NT2/D1 (cell line): ENCODE measurements at places on chromosomes 11 and 22.

GRCh38 chr11:21401496-21401895 lies 732.1 kb downstream of the NELL1 start:
- no peak for DNase-seq

DNA sequence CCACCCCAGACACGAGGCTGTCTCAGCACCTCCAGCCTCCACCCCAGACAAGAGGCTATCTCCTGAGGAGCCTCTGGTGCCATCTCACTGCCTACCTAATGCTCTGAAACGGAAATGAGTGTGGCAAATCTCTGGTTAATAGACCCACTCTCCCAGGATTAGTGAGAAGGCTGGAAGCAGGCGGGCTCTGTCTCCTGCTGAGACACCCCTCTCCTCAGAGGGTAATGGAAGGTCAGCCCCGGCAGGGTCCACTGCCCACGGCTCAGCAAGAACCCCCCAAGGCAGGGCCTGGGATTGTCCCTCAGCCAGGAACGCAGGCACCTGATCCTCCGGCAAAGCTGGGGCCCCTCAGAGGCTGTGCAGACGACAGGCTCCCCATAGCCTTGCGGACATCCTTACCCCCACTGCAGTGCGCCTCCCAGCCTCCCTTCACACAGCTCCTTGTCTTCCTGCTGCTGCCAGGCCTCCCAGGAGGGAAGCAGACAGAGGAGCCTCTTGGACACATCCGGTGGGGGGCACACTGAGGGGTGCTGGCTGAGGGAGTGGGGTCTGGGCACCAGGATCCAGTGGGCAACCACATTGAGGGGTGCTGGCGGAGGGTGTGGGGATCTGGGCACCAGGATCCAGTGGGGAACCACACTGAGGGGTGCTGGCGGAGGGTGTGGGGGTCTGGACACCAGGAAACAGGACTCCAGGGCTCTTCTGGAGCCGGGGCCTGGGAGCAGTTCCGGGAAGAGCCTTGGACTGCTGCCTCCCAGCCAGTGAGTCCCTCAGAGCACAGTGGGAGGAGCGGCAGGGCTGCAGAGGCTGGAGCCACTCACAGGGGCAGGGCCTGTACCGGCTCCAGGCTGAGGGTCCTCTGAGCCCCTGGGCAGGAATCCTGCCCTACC lies 13.1 kb downstream of the CHID1 start:
- DNase-seq, result no peak

GRCh38 chr11:86230179-86230804 lies 14.3 kb upstream of the EED start:
- no peak for DNase-seq

- DNase-seq, result no peak
These were observed 83.2 kb upstream of the CLDN5 start for GRCh38 chr22:19607192-19608002.

DNA sequence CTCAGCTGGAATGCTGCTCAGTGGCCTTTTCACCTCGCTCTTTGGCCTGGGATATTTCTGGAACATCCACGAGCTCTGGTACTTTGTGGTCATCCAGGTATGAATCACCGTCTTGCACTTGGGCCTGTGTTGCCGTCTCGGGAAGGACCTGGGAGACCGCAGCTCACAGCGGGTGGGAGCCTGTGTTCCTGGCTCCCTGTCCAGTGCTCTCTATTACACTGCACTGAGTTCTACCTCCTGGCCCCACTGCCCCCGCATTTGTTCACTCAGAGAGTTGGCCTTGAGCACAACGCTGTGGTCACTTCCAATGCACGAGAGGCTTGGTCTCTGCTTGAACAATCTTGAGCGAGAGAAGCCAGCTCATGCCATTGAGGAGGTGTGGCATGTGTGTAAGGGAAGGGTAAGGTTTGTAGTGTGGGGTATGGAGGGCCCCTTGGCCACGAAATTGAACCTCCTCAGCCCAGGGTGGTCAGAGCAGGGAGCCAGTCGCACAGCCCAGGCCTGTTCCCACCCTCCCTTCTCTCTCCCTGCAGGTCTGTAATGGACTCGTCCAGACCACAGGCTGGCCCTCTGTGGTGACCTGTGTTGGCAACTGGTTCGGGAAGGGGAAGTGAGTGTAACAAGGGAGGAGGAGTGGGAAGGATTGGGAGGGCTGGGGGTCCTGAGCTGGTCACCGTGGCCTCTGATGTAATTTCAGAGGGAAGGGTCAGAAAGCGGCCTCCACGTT lies 16.2 kb downstream of the SLC37A2 start:
- DNase-seq, result no peak

- no peak for DNase-seq
These were observed 34.5 kb upstream of the DGCR6L start for GRCh38 chr22:20354238-20354975.

DNA sequence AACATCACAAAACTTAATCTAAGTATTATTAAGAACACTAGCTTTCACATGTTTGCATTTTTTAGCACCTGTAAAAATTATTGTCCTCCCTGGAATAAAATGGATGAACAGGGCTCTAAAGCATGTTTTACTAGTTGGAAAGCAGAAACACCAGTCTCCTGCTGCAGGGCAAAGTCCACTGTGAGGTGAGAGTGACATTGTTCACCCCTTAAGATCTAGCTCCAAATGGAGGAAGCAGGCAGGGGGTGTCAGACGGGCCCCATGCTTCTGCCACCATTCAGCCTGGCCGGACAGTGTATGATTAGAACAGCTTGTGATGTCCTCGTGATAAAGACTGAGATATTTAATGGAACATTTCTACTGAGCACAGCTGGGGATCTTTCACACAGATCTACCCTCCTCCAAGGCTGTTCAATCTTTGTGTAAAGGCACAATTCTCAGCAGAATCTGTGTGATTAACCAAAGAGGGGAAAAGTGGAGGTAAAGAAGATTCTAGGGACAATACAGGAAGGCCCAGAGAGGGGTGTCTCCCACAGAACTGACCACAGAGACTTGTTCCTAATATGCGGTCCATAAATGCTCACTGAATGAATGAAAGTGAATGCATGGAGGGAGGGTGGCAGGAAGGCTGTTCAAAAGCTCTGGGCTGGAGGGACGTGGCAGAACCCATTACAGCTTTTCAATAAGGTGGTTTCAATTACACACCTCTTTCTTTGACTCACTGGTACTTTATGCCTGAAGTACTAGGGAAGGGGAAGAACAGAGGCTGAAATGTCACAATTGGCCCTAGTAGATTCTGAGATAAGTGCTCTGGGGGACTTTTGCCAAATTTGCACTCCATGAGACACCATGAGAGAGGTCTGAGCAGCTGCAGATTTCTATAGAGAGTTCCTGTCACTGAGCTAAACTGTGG lies 239.1 kb upstream of the ARHGAP20 start:
- no peak for DNase-seq
